ENCODE measurements at places on chromosomes 5 and 9.

DNA sequence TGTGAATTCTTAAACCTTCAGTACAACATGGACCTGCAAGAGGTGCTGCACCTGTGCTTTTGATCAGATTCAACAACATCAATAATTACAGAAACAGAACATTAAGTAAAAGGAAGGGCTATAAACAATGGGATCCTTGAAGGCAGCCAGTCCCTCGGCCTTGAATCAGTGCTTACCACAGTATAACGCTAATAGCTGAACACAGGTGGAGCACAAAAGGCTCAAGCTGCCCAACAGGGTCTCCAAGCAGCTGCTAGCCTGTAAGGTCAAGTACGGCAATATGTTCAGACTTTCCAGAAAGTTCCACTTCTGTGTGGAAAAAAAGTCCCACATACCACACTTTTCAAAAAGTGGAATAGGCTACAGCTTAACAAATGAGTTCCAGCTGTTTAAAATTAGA, 61.9 kb upstream of the ITGA1 start:
- no peak for DNase-seq

DNA sequence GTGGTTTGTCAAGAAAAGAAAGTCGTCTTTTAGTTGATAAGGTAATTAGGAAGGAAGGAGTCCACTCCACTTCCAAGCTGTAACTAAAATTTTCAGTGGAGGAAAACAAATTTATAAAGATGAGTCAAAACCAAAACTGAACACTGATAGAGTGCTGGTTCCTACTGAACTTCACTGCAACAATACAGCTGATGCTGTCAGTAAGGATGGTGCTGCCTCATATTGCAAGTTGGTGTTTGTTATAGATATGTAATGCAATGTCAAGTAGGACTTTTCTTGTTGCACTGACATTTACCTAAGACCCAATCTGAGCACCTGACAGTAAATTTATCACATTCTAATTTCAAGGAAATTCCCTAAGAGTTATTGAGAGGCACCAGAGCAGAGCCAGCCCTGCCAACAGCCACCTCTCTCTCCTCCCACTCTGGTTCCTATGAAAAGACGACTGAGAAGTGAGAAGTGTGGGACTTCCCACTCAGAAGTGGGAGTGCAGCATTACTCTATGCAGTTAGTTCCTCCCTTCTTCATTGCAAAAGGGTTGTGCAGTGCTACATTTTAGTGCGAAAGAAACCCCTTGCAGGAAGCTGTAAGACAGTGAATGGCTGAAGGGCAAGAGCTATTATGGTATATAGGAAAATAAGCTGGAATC, 350.8 kb downstream of the NFIB start:
- no peak for DNase-seq

- no peak for DNase-seq
These were observed 3.1 kb downstream of the RHOBTB3 start for GRCh38 chr5:95734187-95734586.

GRCh38 chr5:82925061-82925411, 152.2 kb downstream of the TMEM167A start:
- DNase-seq = no peak

- no peak for DNase-seq
These were observed 2.5 kb downstream of the SEMA5A start for GRCh38 chr5:9543311-9543920.

DNA sequence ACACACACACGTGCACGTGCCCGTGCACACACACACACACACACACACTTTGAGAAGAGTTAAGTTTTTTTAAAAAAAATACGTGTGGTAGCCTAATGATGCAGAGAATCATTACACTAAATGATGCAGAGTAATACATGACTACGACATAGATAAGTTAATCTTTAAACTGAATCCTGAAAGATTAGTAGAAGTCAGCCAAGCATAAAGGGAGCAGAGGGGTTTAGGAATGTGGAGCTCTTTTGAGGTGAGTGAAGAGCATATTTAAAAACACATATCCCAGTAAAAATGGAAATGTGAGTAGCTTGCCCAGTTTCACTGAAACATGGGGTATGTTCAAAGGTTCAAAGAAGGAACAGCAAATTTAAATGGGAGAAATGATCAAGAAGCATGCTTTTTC, 61.3 kb upstream of the TYRP1 start:
- DNase-seq = no peak

DNA sequence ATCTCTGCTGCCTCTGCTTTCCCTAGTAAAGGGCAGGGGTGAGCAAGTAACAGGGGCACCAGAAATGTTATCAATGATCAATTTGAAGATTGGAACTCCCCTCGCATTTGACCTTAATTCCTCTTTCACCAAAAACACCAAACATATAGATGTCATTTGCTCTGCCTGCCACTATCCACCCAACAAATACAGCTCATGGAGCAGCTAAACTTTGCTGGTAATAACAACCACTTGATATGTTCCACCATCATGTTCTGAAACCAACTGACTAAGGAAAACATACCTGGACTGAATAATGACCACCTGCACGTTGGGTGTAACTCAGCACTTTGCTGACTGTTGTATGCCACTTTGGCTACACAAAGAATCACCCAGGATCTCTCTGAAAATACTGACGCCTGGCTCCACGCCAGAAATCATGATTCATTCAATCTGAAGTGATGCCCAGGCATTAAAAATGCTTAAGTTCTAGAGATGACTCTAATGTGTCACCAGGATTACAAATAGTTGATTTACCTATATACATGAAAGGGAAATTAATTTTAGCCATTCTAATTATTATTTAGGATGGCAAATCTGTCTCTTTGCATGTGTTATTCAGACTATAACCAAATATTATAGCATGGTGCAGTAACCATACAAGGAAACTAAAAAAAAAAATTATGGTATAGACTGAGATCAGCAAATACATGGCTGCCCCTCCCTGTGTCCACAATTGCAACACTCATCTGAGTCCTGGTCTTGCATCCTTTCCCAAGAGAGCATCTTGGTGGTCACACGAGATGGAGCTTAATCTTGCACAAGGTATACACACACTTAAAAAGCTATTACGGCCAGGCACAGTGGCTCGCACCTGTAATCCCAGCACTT, 43.1 kb upstream of the TTC39B start:
- no peak for DNase-seq

- no peak for DNase-seq
These were observed 11.5 kb downstream of the GABRA6 start for GRCh38 chr5:161697001-161697400.

GRCh38 chr9:123099042-123099441, 65.6 kb downstream of the GPR21 start:
- DNase-seq = no peak

DNA sequence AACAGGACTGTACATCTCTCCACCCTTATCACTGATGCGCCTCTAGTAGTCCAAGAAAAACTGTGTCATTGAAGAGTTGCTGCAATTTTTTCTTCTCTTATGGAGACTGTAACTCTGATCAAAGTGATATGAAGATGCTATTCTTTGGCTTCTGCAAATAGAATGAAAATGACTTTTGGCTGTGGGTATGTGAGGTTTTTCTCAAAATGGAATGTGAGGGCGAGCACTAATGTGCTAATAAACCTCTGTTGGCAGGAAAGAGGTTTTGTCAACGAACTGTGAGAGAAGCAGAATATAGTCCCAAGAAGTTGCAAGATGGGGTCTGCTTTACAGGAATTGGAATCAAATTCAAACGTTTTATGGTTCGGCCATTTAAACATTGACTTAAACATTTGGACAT, 252.0 kb upstream of the GAS1 start:
- no peak for DNase-seq

DNA sequence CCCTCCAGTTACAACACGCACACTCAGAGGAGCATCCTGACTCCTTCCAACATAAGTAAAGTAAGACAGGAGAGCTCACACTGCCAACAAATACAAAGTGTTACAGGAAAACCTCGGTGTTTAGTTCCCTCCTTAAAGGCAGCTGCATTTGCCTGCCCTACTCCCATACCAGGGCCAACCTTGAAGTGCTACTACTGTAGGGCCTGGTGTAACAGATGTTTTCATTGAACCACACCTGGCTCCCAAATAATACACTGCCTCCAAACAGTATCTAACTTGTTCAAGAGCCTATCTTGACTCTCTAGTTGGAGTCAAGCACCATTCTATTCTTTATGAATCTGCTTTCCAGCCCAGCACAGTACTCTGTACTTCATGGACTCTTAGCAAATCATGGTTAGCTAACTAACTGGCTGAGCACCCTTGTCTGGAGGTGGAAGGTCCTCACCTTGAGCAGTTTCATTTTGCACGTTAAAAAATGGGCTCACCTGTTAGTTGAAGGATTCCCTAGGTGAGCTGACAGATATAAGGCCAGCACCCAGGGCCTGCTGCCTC, 34.6 kb downstream of the TTC39B start:
- no peak for DNase-seq
